ENCODE measurements at places on chromosomes 4 and X.
A peak's percentile ranks its signal among the peaks of the same experiment; 100 is the strongest.

GRCh38 chrX:68930542-68931317 is 101.9 kb downstream of the EFNB1 start:
- DNase-seq, result no peak

DNA sequence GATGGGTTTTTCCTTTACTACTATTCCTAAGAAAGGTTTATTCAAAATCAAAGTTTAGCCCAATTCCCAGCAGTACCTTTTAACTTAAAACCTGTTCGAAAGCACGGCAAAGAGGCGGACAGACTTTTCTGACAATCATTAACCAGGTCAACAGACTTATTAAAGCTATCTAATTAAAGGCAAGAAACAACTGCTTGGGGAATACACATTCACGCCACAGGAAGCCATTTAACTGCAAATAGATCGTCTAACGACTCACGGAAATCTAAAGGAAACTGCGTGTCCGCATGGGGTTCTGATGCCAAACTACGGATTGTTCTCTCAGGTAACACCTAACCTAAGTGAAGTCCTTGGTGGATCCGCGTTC is 663 bp upstream of the USP53 start:
- DNase-seq, result peak; percentile 60

- no peak for DNase-seq
Measured at GRCh38 chr4:3651267-3651845, 114.8 kb upstream of the ADRA2C start.

- DNase-seq, result no peak
Measured at GRCh38 chrX:39475372-39475771, 622.4 kb downstream of the BCOR start.

GRCh38 chr4:185718578-185719499 is 93.2 kb downstream of the SORBS2 start:
- no peak for DNase-seq

DNA sequence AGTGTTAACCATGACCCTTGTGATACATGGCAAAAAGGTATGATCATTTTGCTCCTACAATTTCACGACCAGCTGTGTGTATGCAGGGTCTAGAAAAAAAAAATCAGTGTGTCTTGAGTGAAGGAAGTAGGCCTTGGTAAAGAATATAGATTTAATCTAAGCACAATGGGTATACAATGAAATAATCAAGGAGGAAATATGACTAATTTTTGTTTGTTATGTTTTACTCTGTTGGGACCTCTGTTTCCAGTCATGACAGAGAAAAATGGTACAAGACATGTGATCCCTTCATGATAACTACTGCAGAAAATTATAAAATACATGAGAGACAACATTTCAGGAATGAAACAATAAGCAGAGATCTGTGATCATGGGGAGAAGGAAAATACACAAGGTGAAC is 835.5 kb downstream of the PDHA2 start:
- DNase-seq, result no peak

- no peak for DNase-seq
Measured at GRCh38 chr4:178448372-178449035, 1006.3 kb upstream of the AGA start.

DNA sequence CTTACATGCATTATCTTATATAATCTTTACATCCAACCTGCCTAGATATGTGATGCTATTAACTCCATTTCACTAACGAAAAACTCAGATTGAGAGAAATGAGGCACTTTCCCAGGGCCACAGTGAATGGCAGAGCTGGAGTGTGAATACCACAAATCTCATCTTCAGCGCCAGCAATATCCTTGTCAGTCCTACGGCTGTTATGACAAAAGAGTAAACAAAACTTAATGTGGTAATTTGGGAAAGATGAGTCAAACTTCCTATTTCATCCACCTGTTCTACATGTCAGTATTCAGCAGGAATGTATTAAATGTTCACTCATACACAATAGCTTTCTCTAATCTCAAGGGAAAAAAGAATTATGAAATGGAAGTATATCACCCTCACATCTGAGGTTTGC is 56.9 kb downstream of the FAT1 start:
- no peak for DNase-seq

Measured in NCI-H1092 (cell line).